ENCODE measurements at places on chromosomes 11 and 22.

- ATAC-seq = no peak
Measured at GRCh38 chr22:42145175-42145574, 14.6 kb upstream of the CYP2D6 start.

GRCh38 chr11:57248780-57249383 is 11.8 kb upstream of the APLNR start:
- ATAC-seq = peak; percentile 26

DNA sequence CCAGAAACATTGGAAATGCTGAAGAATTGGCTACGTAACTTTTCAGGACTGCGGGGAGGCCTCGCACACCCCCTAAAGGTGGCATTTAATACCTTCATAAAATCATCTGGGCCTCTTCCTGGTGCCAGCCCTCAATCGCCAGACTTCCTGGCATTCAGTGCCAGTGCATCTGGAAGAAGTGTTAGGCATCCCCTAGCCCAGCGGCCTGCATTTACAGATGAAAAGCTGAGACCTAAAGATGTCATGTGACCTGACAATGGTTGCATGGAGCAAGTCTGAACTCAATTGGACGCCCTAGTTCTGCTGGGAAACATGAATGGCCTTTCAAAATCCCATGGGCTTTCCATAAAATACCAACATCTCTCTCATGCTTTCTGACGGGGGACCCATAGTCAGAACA is 81.0 kb upstream of the TMEM45B start:
- ATAC-seq = no peak

DNA sequence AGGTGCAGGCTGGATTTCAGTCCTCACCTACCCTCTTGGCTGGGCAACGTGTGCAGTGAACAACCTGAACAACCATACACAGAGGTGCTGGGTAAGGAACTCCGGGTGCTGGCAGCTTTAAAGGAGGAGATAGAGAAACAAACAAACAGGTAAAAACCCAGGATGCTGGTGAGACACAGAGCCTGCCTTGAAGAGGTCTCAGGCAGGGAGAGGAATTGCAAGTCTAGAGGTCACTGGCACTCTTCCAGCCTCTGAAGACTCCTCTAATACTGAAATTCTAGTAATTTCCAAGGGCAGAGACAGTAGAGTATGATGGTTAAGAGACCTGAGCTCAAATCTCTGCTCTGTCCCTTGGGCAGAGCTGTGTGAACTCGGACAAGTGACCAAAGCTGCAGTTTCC is 192.5 kb downstream of the CEP164 start:
- ATAC-seq = no peak

- ATAC-seq = no peak
Measured at GRCh38 chr11:105432241-105432995, 177.5 kb upstream of the GRIA4 start.

DNA sequence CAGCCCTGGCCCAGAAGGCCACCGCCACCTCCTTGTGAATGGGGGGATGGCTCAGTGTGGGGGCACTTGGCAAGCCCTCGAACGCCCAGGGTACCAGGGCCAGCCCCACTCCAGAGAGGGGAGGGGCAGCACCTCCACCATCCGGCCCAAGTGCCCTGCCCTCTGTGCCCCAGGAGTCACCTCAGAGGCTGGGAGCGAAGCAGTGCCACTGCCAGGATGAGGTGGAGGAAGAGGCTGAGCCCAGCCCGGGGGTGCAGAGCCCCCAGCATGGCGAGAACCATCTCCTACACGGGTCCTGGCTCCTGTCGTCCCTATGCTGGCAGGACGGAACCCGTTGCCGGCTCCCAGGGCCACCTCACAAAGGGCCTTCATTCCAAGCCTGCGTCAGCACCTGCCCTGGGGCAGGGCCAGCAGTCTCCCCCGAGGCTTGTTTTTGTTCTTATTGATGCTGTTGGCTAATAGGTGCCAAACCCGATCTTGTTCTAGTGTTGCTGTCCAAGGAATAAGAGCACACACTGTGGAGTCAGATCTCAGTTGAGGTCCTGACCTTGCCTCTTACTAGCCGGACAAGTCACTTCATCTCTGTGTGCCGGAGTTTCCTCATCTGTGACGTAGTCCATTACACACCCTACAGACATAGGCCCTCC is at the start of gene FREY1:
Gene FREY1 (minus strand): TSS at position 307 of the 647 bp plus-strand sequence. CDS start 26 bp downstream, at position 281.
- ATAC-seq = no peak
